Central memory CD4-positive, alpha-beta T cell (primary cell): ENCODE measurements at places on chromosomes 1 and 21.
A peak's percentile ranks its signal among the peaks of the same experiment; 100 is the strongest.

- DNase-seq, result no peak
Observed at GRCh38 chr1:201736707-201737320, 92.1 kb upstream of the IPO9 start.

GRCh38 chr1:20660847-20661206 lies 342 bp downstream of the DDOST start:
- DNase-seq, result peak; percentile 9

DNA sequence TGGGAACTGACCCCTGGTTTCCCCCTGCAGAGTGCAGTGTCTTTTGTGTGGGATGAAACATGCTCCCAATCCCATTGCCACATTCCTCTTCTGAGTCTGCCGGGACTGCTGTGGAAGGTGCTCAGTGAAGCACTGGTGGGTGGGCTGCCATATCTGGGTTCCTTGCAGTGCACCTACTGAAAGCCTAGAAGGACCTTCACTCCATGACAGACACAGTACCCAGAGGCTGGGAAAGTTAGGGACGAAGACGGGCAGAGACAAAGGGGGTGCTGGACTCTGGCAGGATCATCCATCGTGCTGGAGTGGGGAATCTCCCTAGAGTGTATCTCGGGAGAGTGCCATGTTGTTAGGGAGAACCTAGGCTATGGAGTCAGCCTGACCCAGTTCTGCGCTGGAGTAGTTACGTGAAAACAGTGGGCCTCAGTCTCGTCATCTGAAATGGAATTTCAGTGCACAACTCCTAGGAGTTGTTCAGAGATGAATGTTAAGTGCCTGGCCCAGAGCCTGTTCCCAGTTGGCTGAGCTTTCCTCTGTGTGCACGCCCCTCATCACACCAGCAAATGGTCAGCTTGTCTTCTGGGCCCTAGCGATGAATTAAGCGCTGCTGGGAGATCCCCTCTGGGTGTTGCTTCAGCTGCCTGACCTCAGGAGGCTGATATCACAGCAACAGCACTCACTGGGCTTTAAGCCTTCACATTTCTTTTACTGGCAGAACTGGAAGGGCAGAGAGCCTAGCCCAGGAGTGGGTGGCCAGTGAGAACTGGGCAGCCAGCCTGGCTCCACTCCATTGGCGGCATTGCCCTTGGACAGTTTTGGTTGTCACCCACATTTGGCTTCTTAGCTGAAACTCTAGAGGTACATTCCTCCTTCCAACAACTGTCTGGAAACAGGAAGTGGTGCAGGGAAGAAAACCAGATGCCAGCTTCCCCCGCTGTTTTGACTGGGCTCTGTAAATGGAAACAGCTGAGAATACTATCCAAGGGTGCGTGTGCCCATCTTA lies 479.8 kb upstream of the VAMP3 start:
- DNase-seq, result no peak

GRCh38 chr1:113981962-113982931 lies 3.0 kb downstream of the OLFML3 start:
- no peak for DNase-seq

GRCh38 chr21:45041351-45041805 lies 33.0 kb upstream of the ADARB1 start:
- no peak for DNase-seq

DNA sequence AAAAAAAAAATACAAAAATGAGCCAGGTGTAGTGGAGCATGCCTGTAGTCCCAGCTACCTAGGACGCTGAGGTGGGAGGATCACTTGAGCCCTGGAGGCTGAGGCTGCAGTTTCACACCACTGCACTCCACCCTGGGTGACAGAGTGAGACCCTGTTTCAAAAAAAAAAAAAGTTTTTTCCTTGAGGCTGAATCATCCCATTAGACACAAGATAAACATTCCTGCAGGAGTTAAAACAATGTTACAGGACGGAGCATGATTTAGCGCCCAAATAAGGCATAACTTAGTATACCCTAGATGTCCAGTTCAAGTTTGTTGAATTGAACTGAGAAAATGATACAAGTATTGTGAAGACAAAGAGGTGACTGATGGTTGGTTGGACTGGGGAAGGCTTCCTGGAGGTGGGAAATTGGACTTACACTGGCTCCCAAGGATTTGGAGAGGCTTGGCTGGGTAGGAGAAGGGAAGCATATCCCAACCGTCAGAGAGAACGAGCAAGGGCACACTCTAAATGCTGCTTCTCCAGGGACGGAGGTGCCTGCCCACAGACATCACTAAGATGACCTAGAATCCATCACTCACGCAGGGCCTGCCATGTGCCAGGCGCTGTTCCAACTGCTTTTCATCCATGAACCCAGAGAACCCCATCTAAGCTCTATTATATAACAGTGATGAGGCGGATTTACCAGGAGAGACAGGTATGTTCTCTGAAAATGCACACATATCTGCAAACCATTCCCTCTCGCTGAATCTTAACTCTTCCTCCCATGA lies 610.6 kb downstream of the KIF26B start:
- no peak for DNase-seq

DNA sequence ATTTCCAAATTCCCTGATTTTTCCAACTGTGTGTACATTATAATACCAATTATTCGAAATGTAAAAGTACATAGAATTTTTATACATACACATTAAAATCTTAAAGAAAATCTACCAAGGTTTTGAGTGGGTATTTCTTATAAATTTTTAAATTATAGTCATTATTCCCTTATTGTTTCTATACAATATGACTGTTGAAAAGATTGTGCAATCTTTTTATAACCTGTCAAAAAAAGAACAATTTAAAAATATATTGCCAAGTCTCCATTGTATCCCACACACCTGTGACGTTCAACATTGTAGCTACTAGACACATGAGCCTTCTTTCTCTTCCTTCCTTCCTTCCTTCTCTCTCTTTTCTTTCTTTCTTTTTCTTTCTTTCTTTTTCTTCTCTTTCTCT lies 473.2 kb upstream of the CHRM3 start:
- no peak for DNase-seq

GRCh38 chr1:36924282-36924811 lies 110.0 kb downstream of the GRIK3 start:
- DNase-seq, result no peak
